ENCODE measurements at places on chromosomes 5 and 9. TPM values are rescaled to one million over a fixed set of nuclear protein-coding genes. Genes with fewer than 3 reads are reported as not detected.
A peak's percentile ranks its signal among the peaks of the same experiment; 100 is the strongest.

- no peak for DNase-seq
Measured at GRCh38 chr5:1510151-1510561, 13.6 kb downstream of the LPCAT1 start.

SYK gene
- total RNA-seq = 11.8 TPM

GRCh38 chr5:14284392-14285148, 141.4 kb downstream of the TRIO start:
- DNase-seq = no peak

BTNL8 gene
- total RNA-seq = 0.35 TPM

DNA sequence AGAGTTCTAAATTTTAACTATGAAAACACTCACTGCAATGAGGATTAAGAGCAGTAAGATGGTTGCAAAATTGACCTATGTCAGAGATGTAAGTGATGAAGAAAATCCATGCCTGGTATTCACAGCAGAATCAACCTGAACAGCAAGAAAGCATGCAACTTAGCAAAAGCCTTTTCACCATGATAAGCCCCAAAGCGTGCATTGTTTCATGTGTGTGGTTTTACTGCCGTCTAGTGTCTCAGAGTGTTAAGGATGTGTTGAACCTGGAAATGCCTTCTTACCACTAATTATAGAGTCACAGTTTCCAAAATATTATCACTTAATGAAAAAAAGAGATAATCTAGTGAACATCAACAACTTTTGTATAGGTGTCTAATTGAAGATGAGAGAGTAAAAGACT, 415.2 kb upstream of the TRPC7 start:
- DNase-seq = no peak

- DNase-seq = no peak
Measured at GRCh38 chr9:137156567-137157375, 13.1 kb downstream of the LRRC26 start.

GRCh38 chr5:160497878-160498277, 76.2 kb downstream of the PTTG1 start:
- no peak for DNase-seq

DNA sequence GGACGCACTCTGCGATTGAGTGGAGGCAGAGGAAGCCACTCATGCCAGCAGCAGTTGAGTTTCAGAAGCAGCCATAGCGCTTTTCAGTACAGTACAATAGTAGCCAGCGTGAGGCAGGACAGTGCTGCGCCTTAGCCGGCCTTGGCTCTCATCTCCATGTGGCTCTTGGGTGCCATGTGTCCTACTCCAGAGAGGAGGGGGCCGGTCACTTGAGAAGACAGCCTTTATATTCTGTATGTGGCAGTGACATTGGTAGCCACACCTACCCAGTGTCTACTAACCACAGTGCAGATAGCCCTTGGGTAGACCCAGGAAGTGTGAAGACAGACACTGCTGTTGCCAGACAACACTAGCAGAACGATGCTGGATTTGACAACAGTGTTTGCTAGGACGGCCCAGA, 42.3 kb downstream of the FAM78A start:
- no peak for DNase-seq

DNA sequence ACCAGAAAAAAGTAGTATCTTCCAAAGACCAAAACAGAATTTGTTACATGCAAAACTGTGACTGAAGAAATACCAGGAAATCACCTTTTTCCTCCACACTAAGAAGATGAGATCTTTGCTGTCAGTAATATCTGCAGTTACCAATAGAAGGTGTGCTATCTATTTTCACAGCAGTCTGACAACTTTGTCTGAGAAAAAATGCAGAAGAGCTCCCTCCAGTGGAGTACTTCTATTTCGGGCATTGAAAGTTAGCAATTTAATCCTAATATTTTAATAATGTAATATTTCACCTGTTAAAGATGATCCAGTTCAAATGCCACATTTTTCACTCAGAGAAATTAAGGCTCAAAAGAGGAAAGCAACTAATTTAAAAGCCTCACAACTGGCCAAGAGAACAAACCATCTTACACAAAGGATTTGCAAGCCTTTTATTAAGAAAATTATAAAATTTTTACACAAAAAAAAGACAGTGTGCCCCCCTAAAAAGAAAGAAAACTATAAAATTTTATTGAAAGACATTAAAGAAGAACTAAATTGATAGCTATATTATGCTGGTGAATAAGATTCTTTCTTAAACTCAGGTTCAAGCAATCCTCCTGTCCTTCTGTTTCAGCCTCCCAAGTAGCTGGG, 50.6 kb downstream of the DEPDC1B start:
- peak; percentile 66 for DNase-seq

FRRS1L gene
- total RNA-seq = not detected

DNA sequence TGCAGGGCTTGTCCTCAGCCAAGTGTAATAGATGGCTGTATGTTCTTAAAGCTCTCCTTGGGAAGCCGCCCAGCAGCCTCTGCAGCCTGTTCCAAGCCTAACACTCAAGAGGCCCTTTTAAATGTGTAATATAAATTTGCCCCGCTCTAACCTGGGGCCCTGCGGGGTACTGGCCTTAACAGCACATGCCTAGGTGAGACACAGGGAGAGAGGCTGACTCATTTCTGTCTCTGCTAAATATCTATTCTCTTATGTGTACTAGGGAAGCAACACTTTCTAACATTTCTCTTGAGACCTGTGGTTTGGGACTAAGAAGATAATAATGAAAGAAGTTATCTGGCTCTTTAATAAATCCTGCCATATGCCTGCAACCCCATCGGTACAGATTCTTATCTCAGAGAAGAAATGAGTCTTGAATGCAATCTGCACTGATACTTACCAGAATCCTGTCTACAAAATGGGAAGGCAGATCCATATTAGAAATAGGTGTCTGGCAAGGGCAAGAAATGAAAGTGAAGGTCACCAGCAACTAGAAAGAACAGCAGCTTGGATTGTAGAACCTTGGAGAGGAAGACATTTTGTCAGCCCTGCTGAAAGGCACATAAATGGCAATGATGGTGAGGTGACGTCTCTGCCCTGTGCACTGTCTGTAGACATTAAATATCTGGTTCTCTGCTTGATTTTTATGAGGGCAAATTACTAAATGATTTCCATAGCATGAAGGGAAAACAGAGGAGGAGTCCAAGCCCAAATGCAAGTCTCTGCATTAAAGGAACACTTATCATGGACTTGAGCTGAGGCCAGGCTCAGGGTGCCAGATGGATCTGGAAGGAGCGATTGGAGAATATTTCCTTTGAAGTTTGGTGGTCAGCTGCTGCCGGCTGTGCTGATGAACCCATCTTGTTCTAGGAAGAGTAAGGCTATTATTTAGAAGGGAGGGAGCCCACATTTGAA, 14.5 kb upstream of the TGFBI start:
- DNase-seq = no peak

All from renal cortical epithelial cell (primary cell).